ENCODE measurements at places on chromosomes 12 and 14.

DNA sequence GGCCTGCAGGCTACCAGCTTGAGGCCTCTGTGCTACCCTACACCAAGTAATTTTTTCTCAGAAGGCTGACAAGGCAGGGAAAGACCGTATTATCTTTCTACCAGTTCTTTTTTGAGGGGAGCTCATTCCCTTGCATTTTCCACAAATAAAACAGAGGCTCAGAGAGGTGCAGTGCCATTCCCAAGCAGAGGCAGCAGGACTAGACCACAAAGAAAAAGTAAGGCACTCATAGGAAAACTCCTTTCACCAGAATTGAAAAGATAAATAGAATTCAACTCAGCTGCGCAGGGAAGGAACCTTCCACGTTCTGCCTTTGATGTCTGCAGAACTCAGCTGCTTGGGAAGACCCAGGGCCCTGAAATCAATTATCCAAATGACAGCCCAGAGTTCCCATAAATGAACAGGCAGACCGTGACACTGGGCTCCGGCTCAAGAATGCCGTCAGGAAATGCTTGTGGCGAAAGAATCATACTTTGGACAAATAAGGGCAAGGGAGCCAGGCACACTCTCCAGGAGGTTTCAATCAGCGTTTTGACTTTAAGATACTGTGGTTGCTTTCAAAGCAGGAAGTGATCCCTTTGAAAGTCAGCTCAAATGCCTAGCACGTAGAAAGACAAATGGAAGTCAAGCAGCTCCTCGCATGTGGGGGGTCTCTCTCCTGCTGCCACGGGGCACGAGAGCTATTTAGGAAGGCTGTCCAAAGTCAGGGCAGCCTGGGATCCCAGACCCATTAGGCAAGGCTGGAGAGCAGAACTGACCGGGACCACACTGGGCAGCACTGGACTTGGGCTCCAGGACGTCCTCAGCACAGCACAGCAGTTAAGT, 14.0 kb downstream of the KCTD10 start:
- DNase-seq, result no peak

GRCh38 chr12:96263449-96263902, 69.3 kb downstream of the ELK3 start:
- no peak for DNase-seq

GRCh38 chr14:99838639-99839134, 45.5 kb downstream of the EML1 start:
- no peak for DNase-seq

DNA sequence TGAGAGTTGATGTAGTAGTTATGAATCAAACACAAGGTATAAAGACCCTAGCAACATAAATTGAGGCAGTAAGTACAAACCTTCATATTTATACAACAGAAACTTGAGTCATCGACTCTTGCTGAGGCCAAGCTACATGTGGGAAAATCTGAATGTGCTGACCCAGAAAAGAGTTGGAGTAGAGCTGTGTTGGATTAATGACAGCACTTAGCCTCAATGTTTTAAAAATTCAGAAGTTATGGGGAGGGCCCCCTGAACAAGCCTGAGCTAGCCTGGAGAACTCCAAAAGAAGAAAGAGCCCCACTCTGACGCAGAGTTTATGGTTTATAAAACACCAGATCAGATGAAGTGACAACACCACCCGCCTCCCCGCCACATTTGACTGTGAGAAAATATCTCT, 100.0 kb downstream of the DUSP6 start:
- no peak for DNase-seq

- DNase-seq, result no peak
Observed at GRCh38 chr14:37797675-37798074, 202.2 kb downstream of the TTC6 start.

All from CD4-positive, alpha-beta T cell treated with Interleukin-4 for 4 hours (primary cell).